Renal cortex interstitium (tissue), 15 donors: ENCODE measurements at places on chromosomes 6 and 20. TPM values are rescaled to one million over a fixed set of nuclear protein-coding genes. Genes with fewer than 3 reads are reported as not detected.

DNA sequence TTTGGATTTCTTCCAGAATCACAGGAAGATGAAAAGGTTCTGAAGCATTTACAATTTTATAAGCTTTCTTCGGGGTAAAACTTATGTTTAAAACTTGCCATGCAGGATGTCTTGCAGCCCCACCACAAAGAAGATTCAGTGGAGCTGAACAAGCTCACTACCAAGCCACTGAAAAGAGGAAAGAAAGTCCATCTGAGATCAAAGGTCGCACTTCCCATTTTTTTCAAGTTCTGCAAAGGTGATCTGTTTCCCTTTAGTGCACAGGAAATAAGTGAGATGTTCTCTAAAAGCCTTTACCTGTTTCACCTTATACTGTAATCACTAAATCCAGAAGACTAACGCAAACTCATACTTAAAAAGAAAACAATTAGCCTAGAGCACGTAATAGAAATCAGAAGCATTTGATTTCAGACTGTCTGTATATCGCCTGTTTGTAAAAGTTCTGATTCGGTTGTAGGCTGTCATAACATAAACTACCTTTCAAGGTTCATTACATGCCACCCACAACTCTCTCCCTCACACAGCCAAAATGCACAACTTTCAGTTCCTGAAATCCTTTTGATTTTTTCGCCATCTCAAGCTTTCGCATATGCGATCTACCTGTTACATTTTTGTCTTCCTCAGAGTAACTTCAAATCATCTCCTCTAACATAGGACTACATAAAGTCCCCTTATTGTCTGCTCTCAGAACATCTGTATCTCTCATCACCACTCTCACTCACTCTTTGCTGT, 1.8 kb downstream of the ECHDC1 start:
- no peak for DNase-seq

DNA sequence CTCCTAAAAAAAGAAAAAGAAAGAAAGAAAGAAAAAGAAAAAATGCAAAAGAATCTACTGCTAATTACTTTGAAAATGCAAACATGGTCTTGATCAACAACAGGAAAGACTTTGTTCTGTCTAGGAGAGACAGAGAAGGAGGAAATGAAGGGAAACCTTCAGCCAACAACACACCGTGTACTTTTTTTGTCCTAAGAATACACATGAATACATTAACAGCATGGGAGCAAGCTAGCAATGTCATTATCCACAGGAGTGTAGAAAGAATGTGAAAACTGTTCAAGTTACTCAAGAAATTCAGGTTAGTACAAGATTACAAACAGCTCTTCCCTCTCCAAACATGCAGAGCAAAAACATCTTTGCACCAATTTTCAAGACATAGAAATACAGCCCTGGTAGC, 326.3 kb downstream of the UBE3D start:
- DNase-seq = no peak

Gene RBBP8NL
- polyA plus RNA-seq = 1.5 TPM

Gene SGK2
- polyA plus RNA-seq = 36.3 TPM

DNA sequence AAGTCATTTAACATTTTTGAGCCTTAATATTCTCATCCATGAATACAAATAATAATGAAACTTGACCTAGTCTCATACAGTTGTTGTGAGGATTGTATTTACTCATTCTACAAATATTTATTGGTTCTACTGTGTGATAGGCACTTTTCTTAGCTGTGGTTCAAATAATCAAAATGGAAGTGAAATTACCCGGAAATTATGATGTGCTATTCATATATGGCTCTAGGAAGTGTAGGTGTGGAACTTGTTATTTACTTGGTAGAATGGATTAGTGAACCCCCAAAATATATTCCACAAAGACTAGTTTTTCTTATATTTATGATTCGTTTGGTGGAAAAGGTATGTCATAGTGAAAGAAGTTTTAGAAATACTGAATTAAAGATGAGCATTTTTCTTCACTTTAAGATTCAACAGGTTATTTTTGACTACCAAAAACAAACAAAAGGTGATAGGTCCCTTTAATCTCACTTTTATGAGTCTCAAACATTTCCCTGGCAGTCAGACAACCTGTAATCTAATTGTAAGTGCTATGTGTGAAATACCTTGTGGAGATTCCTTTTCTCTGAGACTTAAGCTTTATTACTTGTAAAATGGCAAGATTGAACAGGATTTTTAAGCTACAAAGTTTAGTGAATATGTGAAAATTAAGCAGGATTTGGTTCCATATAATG, 77.8 kb downstream of the STXBP5 start:
- DNase-seq = no peak

DNA sequence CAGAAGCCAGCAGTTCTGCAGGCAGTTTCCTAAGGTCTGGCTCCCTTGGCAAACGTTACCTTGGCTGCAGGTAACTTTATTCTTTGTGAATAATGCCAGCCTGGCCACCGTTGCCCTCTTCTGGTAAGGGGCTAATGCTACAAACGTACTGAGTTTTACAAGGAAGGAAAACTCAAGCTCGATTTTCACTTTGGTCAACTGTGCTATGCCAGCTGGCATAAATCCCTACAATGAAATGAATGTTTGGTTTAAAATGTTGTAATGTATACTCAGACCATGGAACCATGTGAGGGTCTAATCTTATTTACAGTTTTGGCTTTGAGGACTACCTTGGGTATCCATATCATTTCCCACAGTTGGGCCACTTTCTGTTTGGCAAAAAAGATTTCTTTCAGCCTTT, 101.4 kb downstream of the SLX4IP start:
- no peak for DNase-seq

GRCh38 chr20:15026759-15027158, 689.3 kb upstream of the FLRT3 start:
- DNase-seq = no peak

DNA sequence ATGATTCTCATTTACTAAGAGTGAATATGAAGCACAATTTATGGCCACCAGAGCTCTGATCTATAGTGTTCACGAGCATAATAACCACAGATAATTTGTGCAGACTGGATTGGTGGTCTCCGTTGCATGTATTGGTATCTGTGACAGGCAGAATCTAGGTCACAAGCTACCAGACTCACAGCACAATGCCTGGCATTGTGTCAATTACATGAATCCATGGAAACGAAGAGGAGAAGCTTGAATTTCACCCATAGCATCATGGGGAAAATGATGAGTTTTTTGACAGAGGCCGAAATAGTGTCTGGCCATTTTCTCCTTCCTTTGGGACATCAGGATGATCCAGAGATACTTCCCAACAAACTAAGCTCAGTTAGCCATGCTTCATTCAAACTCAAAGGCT, 52.3 kb upstream of the TMEM170B start:
- DNase-seq = no peak

DNA sequence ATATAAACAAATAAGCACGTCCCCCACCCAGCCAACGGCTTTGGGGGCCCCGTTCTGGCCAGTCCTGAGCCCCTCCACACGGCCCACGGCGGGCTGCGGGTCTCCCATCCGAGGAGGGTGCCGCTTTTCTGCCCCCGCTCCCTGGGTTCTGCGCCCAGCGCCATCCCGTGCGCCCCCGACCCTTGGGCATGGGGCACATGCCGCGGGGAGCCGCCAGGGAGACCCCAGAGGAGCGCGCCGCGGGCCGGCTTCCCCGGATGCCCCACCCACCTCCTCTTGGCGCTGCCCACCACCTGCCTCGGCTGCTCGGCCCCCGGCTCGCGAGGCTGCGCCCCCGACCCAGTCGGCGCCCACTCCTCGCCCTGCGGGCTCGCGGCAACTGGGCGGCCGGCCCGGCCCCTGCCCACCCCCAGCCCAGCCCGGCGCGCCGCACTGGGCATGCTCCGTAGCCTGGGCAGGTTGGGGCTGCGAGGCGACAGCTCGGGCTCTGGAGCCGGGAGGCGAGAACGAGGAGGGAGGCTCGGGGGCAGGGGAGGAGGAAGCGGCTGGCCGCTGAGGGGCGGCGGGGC, 570 bp upstream of the PLCB4 start:
- DNase-seq = peak; percentile 33

- DNase-seq = no peak
Observed at GRCh38 chr6:118774581-118774980, 119.4 kb upstream of the ASF1A start.
